ENCODE measurements at places on chromosomes 2 and 18.

DNA sequence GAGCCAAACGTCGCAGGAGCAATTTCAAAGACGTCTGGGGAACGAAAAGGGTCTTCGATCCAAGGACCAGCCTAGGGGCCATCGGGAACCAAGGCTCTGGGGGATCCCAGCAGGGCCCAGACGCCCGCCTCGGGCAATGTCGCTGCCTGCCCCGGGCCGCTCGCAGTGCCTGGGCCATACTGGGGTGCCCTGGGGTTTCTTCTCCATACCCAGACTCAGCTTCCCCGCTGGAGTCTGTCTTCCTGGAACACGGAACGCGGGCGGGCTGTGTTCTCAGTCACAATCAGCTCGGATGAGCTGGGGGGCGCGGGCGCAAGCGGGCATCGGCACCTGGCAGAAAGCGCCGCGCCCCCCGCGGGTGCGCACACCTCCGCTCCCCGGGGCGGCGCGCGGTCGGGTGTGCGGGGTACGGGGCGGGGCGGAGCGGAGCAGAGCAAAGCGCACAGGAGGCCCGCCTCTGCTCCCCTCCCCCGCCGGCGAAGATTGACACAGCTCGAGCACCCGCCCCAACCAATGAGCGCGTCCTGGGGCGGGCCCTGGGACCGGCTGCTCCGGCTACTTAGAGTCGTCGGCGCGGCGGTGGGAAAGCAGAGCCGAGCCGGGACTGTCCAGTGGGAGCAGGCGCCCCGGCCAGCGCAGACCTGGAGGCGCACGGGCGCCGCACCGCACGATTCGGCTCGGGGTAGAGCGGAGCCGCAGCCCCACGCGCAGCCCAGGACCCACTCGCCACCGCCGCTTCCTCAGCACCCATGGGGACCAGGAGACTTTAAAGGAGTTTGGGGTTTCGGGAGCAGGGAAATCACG lies at the start of gene LRATD1:
Gene LRATD1, plus strand, starts transcription at position 585 of the 804 bp plus-strand sequence. CDS start 1,263 bp downstream, outside the sequence.
- DNase-seq = peak; percentile 54

GRCh38 chr2:5727235-5727634 lies 35.1 kb downstream of the SOX11 start:
- no peak for DNase-seq

GRCh38 chr2:120379916-120380893 lies 34.3 kb downstream of the INHBB start:
- DNase-seq = no peak

DNA sequence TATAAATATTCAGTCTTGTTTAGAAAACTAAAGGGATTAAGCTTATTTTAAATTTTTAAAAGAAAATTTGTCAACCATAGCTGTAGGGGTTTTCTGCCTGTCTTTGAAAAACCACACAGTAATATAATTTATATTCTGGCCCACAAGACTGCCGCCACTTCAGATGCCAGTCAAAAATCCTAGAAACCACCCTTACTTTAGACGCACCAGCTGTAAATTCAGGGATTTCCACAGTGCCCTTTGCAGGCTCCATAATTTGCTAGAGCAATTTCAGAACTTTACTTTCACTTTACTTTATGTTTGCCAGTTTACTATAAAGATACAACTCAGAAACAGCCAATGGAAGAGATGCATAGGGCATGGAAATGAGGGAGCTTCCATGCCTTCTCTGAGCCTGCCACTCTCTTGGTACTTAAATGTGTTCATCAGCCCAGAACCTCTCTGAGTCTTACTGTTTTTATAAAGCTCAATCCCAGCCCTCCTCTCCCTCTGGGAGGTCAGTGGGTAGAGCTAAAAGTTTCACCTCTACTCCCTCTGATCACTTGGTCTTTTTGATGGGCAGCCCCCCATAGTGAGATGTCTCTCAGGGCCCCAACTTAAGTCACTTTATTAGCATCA lies 63.3 kb downstream of the KYNU start:
- no peak for DNase-seq

DNA sequence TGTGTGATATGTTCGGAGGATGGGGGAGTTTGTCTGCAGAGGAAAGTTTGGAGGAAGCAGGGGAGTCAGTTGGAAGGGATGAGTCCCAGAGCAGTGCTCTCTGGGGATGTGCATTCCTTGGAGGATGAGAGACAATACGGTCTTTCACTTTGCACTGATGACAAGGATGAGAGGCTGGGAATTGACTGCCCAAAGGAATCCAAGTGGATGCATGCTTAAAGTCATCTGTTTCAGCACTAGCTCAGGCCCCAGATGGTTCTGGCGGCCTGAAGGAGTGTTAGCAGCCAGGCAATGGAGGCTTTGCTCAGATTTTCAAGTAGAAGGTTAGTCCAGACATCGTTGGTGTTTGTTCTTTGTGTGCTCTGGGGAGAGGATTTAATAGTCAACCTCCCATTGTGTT lies 100.2 kb downstream of the CRIM1 start:
- no peak for DNase-seq

All from brain microvascular endothelial cell (primary cell).